PC-3 (cell line): ENCODE measurements at places on chromosomes 2 and 18. TPM values are rescaled to one million over a fixed set of nuclear protein-coding genes. Genes with fewer than 3 reads are reported as not detected.

Gene PTRHD1
- total RNA-seq, result 35.8 and 68.6 TPM in 2 replicates

DNA sequence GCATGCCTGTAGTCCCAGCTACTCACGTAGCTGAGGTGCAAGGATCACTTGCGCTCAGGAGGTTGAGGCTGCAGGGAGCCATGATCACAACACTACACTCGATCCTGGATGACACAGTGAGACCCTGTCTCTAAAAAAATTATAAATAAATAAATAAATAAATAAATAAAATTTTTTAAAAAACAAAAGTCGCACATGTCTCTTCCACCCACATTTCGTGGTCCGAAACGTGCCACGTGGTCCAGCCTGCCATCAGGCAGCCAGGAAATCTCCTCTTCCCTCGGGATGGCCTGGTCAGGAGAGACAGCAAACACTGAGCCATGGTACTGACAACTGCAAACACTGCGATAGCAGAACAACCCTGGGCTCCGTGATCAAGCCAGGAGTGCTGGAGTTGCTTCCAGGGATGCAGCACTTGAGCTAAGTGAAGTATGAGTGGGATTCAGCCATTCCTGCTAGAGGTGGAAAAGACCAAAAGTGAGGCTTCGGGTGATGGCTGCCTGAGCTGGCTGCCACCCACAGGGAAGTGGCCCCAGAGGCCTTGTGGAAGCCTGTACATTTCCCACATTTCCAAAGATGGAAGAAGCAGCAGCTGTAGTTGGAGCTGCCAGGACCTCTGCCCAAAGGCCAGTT, 193.1 kb downstream of the SMAD2 start:
- DNase-seq, result no peak

DNA sequence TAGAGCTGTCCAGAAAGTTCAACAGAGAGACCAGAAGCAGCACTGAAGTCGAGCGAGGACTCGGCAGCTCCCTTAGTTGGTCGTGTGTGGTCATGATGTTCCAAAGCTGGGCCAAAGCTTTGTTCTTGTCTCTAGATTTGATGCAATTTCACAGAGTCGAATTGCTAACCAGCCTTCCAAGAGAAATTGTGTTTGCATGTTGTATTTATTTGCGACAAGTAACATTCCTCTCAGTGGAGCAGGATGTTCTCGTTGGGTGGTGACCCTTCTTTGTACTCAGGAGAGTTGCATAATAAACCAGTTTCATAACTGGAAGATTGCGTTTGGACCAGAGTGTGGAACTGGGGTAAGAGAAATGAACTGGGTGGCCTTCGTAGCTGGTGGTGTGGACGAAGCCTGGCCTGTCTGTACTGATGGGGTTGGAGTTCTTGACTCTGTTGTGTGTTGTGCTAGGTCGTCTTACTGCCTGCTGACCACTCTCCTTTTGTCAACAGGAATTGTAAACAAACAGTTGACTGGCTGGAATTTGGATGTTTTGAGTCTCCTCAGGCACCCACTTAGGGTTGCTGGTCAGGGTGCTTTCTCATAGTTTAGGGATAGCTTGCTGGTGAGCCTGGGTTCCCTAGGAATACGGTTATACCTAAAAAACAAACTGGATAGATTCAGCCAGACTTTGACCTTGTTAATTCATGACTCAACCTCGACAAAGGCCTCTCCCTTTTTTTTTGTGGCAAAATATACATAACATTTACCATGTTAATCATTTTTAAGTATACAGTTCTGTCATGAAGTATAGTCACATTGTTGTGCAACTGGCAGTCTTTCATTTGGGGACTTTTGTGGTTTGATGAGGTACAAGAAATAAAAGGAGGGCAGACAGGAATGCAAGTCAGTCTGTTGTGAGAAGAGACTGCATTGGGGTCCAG, 28.9 kb upstream of the TOGARAM2 start:
- DNase-seq, result peak; percentile 73

DNA sequence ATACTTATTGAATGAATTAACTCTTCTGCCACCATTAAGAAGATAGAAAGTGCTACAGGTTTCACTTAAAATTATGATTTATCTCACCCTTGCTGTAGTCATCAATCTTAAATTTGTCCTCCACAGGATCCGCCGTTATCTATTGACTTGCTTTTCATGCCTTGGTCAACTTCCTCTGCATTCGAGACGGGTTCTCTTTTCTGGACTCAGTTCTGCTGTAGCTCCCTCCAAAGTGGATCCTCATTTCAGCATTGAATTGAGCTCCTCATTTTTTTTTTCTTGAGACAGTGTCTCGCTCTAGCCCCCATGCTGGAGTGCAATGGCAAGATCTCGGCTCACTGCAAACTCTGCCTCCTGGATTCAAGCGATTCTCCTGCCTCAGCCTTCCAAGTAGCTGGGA, 27.6 kb downstream of the INPP5D start:
- no peak for DNase-seq

GRCh38 chr2:63034526-63034925, 16.1 kb upstream of the OTX1 start:
- DNase-seq, result no peak

- no peak for DNase-seq
Measured at GRCh38 chr2:68284896-68285295, 32.6 kb upstream of the PPP3R1 start.

- DNase-seq, result no peak
Measured at GRCh38 chr2:68659081-68659480, 15.7 kb downstream of the PROKR1 start.

DNA sequence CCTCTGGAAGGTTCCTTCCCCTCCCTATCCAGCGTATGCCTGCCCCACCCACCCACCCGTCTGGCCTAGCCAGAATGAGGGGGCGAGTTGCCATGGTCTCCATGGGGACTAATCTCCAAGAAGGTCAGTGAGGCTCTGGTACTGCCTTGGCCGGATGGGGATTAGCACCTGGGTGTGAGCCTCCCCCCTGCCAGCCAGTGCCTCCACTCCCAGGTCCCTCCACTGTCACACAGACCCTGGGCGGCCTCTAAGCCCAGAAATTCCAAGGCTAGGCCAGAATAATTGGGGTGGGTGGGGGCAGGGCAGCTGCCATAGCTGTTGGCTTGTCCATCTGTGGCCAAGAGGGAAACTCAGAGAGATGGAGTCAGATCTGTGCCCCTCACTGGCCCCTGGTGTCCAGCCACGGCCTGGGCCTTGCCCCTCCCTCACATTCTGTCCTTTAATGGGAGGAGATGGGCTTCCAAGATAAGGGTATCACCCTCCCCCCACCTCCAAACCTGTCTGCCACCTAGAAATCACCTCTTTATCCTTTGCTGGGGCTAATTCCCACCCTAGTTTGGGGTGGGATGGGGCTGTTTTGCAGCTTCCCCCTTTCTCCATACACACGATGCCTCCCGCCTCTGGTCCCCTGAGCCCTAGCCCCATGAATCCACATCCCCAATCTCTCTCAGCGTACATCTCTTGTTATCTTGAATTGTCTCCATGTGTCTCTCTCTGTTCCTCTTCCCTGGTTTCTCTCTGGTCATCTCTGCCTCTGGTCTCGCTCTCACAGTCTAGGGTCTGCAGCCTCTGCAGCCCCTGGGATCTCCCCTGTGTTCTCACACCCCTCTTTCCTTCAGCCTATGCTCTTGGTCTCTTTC, 6.0 kb upstream of the CRYBA2 start:
- no peak for DNase-seq

GRCh38 chr2:190344276-190344827, 963 bp downstream of the INPP1 start:
- DNase-seq, result peak; percentile 55

Gene SKOR2
- not detected in 2 replicates for total RNA-seq

GRCh38 chr2:190881084-190881597, 520 bp downstream of the GLS start:
- peak; percentile 13 for DNase-seq

DNA sequence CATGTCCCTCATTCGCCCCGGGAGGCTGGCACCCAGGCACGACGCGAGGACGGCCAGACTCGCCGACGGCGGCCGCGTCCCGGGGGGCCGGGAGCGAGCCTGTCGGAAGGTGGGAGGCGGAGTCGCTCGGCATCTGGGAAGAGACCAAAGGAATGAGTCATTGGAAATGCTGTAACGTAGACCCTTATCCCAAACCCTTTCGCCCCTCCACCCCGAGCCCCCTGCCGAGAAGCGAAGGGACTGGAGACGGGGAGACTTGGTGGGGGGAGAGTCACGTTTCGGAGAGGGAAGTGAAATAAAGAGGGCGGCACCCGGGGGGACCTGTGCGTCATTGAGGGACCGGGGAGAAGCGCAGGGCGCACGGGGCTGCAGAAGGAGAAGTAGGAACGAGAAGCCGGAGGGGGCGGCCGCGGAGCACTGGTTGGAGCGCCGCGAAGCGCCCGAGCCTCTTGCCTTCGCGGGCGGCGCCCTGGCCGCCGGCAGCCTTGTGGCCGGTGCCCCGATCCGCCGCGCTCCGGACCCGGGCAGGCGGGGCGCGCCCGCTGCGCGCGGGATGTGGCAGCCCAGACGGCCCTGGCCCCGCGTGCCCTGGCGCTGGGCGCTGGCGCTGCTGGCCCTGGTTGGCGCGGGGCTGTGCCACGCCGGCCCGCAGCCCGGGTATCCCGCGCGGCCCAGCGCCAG, at the start of gene EMILIN2:
Gene EMILIN2 (plus strand): TSS at position 371 of the 681 bp plus-strand sequence. CDS start 183 bp downstream, at position 554.
- DNase-seq, result no peak

GRCh38 chr2:171404261-171404660, 29.5 kb downstream of the METTL8 start:
- peak; percentile 93 for DNase-seq

GRCh38 chr18:3048121-3048520, 35.2 kb upstream of the LPIN2 start:
- DNase-seq, result no peak

DNA sequence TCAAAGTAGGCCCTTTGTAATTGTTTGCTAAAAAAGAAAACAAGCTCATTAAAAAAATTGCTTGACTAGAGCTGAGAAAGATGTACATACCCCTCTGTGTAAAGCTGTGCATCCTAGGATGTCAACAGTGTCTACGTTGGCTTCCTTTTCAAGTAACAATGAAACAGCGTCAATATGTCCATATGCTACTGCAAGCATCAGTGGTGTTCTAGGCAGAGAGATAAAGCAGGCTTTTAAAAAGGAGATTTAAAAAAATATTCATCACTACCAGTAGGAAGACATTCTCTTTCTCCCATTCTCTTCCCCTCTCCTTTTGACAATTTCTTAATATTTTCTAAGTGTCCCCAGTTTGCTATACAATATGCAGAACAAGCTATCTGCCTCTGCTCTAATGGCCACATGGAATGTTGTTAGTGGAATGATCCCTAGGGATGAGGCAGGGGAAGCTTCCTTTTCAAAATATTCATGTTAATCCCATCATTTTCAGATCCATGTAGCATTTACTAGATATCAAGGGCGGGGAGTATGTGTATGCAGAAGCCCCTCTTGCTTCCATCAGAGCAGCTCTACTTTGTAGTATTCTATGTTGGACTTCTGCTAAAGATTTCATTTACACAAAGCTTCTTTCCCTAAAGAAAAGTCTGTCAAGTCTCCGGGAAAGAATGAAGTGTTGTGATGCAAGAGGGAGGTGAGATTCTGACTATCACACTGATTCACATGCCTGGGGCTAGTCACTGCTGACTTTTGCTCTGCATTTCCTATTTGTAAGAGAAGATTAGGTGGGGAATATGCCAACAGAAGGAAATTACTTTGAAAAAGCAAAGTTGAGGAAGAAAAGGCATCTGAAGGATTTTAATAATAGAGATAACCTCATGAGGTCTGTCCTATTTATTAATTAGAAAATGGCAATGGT, 81.5 kb upstream of the PGAP1 start:
- DNase-seq, result peak; percentile 80

Gene SERPINB11
- total RNA-seq, result not detected in 2 replicates

Gene UGT1A5
- total RNA-seq, result not detected in 2 replicates

Gene ANKRD53
- total RNA-seq, result not detected in 2 replicates

Gene IL1RL2
- 0.11 TPM in 1 of 2 replicates, not detected in the other for total RNA-seq

DNA sequence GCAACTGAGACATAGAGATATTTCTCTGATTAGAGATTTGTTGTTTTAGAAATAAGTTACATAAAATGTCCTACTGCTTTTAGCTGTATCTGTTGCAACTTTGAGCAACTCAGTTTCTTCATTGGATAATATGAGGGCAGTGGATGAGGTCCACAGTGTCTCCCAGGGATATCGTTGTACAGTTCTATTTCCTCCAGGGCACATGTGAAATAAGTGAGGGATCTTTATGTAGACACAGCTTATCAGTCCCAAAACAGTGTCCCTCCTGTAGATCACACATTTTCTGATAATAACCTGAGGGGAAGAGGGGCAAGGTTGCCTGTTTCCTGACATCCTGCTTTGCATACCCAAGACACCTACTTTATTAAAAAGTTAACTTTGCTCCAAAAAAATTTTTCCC, 1231.2 kb upstream of the ZEB2 start:
- no peak for DNase-seq

DNA sequence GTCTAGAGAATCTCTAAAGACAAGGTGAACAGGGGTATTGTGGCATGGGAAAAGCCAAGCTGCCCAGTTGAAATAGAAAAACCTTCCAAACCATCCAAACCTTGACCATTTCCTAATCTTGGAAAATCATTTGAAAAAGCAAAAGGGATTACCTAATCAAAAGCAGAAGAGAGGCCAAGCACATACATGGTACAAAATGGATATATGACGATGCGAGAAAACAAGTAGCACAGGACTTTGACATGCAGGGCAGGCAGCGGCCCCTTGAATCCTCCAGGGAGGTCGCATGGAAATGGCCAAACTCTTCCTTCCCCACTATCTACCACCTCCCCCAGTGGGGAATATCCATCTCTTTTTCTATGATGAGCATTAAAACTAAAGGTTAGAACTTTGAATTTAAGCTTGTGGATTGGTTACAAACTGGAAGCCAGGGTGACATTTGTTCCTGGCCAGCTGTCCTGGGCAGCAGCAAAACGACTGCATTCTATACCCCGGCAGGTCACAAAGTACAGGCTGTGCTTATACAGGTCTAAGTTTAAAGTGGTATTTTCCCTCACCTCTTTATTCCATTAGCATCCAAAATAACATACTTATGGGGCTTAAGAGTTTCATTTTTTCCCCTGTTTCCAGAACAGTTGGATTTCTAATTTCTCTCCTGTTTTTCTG, 24.7 kb downstream of the MYOM1 start:
- DNase-seq, result no peak

Gene AQP12B
- total RNA-seq, result not detected in 2 replicates

GRCh38 chr2:200944467-200945394, 18.7 kb downstream of the ORC2 start:
- peak; percentile 98 for DNase-seq

Gene TNFRSF11A
- total RNA-seq, result 25.9 and 26.5 TPM in 2 replicates

Gene GLI2
- total RNA-seq, result 4.0 and 30.3 TPM in 2 replicates

DNA sequence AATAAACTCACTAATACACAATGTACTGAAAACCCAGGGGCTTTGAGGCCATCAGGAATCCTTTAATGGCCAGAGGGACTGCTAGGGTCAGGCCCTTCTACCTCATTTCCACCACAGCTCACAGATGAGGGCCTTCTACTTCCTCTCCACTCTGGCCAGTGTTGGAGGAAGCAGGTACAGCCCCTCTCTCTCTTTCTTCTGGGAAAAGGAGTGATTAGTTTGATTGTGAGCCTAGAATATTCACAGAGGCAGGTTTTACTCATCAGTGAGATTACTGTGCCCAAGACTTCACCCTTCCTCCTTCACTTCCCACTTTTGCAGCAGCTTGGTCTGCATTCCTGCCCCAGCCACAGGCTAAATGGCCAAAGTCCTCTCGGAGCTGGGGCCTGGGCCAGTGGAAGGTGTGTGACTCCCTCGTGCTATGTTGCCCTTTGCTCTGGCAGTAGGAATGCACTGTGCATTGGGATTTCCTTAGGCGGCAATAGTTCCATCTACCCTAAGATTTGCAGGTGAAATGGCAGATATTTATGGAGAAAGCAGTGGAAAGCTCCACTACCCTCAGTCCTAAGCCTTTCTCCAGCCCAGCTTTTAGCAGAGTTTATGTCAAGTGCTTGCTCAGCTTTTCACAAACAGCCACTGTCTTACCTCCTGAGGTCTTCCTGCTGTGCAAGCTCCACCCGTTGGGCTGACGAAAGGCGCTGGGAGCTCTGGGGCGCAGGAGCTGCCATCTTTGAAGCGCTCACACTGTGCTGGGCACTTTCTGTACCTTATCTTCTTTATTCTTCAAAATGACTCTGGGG, 36.2 kb upstream of the YES1 start:
- no peak for DNase-seq

Gene TWIST2
- 4.4 and 5.8 TPM in 2 replicates for total RNA-seq
